NCI-H748 treated with DMSO at 0.1 percent for 48 hours (cell line): ENCODE measurements at places on chromosomes 13 and 19.

GRCh38 chr19:14683439-14683838 lies 6.4 kb upstream of the ZNF333 start:
- DNase-seq: no peak

DNA sequence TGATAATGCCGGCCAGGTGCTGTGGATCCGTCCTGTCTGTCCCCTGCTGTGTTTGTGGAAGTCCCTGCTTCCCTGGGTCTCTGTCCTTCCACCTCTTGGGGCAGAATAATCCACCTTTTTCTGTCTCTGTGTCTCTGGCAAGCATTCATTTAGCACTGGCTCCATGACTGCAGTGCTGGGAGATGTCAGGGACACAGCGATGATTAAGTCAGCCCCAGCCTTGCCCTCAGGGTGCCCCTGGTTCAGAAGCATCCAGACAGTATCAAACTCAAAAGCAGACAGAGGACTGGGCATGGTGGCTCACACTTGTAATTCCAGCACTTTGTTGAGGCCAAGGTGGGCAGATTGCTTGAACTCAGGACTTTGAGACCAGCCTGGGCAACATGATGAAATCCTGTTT lies 1.5 kb downstream of the HIPK4 start:
- no peak for DNase-seq

DNA sequence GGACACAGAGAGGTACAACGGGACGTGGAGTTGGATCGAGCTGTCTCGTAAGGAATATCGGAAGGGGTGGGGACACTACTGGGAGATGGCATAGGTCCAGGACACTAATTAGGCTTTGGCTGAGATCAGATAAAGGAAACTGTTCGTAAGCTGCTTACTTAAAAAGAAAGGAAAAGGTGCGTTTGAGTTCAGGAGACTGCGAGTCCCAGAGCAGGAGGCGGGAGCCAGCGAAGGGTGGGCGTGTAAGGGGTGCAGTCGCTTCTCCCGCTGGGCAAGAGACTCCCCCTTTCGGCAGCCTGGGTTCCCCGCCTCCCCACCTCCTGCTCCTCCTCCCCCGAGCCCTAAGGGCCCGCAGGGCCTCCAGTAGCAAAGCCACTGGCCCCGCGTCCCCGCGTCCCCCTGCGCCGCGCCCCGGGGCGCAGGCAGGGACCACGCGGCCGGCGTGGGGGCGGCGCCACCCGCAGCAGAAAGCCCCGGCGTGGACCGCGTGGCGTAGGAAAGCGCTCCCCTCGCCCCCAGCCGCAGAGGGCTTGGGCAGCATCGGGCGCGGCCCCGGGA lies 547 bp downstream of the ABCC4 start:
- no peak for DNase-seq

DNA sequence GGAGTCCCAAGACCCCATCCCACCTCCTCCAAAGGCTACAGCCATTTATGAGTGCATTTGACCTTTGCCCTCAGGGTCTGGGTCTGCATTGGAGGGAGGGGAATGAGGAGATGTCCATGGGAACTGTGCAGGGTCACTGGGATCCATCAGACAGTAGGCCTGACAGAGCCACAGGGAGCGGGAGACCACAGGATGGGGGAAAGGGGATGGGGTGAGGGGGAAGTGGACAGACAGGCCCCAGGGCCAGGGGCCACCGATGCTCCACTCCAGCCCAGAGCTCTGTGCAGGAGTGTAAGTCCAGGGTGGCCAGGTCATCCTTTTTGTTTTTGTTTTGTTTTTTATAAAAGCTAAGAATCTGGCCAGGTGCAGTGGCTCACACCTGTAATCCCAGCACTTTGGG lies 82.5 kb downstream of the CHST8 start:
- DNase-seq: no peak

GRCh38 chr19:30333291-30334065 lies 38.7 kb upstream of the ZNF536 start:
- no peak for DNase-seq

- DNase-seq: no peak
These were observed 34.9 kb upstream of the UQCRFS1 start for GRCh38 chr19:29247872-29248271.

GRCh38 chr13:75365724-75366173 lies 116.2 kb downstream of the TBC1D4 start:
- DNase-seq: no peak

DNA sequence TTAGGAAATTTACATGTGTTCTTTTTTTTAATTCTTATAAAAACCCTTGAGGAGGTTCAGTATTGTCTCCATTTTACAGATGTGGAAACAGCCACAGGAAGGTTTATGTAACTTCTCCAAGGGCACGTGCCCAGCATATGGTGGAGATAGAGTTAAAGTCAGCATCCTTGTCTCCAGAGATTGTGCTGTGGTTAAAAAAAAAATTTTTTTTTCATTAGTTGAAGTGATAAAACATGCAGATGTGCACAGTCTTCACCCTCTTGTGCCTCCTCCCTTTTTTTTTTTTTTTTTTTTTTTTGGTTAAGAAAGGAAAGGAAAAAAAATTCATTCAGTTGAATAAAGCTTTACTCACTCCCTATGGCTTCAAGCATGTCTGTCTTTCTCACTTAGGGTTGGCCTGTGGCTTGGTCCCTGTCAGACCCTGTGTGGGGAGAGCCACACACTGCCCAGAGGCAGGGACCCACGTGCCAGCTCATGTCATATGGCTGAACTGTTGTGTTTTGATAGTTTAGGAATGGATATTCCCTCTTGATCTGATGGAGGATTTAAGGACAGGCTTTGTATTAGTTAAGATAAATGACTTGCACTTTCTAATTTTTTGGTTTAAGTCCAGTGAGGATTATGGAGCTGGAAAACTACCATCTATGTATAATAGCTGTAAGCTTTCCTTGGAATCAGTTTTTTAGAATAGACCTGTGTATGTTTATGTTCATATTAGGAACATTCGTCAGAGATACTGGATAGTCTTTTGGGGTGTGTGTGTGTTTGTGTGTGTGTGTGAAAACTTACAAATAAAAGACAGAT lies 19.3 kb downstream of the RNASEH2B start:
- no peak for DNase-seq

DNA sequence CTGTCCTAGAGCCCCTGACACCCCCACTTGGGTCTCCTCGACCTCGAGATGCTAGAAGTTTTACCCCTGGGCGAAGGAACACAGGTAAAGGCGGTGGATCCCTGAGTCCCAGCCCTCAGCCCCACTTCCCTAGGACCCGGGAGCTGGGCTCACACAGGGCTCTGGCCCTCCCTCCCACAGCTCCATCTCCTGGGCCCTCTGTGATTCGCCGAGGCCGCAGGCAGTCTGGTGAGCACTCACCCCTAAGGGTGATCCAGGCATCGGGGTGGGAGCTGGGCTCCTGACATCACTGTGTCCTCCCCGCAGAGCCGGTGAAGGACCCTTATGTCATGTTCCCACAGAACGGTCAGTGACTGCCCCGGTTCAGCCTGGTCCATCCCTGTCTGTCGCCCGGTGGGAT lies 8.3 kb downstream of the PLEKHG2 start:
- no peak for DNase-seq

- peak; percentile 57 for DNase-seq
These were observed 2.7 kb downstream of the VSTM2B start for GRCh38 chr19:29528350-29528945.

- DNase-seq: no peak
These were observed 34.9 kb downstream of the LRCH1 start for GRCh38 chr13:46587807-46588418.

GRCh38 chr13:98309569-98310335 lies 132.7 kb upstream of the RNF113B start:
- no peak for DNase-seq

- DNase-seq: no peak
These were observed 1819.5 kb downstream of the SLITRK5 start for GRCh38 chr13:89490661-89491060.

- DNase-seq: no peak
These were observed 483.2 kb upstream of the SLITRK6 start for GRCh38 chr13:86282442-86282841.

- no peak for DNase-seq
These were observed 635 bp upstream of the NBEA start for GRCh38 chr13:34941436-34941834.

DNA sequence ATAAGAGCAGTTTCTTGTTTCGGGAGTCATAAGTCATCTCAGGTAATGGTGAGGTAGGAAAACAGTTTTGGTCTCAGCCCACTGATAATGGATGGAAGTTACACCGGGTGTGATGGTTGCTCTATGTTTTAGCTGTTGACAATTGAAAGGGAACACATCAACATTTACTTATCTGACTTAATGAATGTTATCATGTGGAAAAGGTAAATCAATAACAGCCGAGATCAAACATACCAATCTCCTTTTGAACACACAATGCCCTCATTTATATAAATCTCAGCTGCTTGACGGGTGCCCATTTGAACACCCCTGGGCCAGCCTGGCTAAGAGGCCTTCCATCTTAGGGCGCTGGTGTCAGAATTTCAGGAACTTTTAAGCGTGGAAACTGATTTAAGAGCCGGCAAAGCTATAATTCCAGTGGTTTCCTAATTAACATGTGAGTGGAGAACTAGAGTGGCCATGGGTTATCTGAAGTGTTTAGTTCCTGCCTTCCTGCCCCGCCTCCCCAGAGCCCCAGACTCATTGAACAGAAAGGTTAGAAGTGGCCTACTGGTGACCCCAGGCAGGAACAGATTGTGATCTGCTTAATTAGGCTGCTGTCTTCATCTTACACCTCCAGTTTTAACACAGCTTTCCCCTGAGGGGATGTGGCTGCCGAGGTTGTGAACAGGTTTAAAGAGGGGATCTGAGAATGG lies 572.7 kb downstream of the FGF9 start:
- peak; percentile 79 for DNase-seq

- DNase-seq: peak; percentile 75
These were observed 184.1 kb downstream of the ZNF536 start for GRCh38 chr19:30556230-30556711.

GRCh38 chr19:50759886-50760285 lies 10.4 kb upstream of the GPR32 start:
- no peak for DNase-seq

- peak; percentile 95 for DNase-seq
These were observed 68.9 kb downstream of the FREM2 start for GRCh38 chr13:38755793-38756192.

GRCh38 chr13:92954746-92955145 lies 271.9 kb upstream of the GPC6 start:
- no peak for DNase-seq

GRCh38 chr13:111202156-111202621 lies 87.1 kb downstream of the ARHGEF7 start:
- DNase-seq: no peak
